ENCODE measurements at places on chromosomes 3 and 15.

GRCh38 chr15:57521503-57521902 lies 70.2 kb upstream of the MYZAP start:
- DNase-seq = no peak

DNA sequence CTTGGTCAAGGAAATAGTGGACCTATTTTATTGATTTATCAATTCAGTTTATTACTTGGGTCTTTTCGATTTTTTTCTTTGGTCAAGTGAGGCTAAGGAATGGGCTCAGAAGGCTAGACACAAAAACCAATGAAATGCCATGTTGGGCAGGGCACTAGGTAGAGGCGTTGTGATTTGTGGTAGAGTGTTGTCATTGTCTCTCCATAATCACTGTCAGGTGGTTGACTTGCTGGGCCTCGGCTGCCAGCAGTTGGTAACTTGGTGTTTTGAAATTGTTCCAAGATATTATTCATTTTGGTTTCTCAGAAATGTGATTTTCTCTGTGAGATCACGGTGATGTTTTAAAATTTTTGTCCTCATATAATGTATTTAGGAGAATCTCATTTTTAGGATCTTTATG lies 173.6 kb downstream of the KLHL25 start:
- no peak for DNase-seq

GRCh38 chr15:51776952-51777569 lies 25.7 kb downstream of the TMOD2 start:
- DNase-seq = peak; percentile 34

DNA sequence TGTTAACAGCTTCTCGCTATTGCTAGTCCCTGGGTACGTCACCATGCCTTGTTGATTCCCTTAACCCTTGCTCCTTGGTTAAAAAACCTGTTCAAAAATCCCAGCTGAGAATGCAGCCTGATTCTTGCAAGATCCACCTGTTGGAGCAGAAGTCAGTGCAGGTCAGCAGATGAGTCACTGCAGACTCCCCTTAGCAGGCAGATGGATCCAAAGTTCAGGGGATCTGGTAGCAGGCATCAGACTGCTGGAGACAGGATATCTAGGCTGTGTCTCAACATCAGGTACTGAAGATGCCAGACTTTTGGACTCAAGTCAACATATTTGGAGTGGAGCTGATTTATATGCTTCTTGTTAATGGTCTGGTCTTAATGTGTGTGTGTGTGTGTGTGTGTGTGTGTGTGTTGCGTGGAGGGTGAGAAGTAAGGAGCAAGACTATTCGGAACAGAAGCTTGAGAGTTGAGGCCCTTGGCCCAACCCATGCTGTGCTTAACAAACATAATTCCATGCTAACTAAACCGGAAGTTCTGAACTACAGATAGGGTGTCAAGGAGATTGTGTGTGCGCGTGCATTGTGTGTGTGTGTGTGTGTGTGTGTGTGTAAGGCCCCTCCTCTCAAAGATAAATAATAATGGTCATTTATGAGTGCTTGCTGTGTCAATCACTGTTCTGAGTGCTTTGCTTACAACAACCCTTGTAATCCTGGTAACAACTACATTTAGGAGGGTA lies 1.0 kb upstream of the C3orf52 start:
- no peak for DNase-seq

DNA sequence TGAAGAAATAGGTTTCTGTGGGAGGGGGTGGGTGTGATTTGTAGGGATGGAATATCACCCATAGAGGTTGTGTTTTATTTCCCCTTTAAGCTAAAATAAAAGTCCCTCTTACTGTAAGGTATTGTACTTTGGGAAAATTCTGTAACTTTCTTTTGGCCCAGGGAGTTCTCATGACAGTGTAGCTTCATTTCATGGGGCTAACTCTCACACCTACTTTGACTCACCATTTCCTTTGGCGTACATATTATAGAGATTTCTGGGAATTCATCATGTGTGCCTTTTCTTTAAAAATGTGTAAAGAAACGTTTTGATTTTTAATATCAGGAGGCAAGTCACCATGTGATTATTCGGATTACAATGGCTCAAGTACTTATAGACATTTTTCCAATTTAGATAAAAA lies 477.7 kb upstream of the CFAP20DC start:
- DNase-seq = no peak

GRCh38 chr15:76776480-76776879 lies 128.7 kb downstream of the SCAPER start:
- no peak for DNase-seq

- DNase-seq = no peak
These were observed 51.8 kb downstream of the SLC12A8 start for GRCh38 chr3:125160606-125161371.

DNA sequence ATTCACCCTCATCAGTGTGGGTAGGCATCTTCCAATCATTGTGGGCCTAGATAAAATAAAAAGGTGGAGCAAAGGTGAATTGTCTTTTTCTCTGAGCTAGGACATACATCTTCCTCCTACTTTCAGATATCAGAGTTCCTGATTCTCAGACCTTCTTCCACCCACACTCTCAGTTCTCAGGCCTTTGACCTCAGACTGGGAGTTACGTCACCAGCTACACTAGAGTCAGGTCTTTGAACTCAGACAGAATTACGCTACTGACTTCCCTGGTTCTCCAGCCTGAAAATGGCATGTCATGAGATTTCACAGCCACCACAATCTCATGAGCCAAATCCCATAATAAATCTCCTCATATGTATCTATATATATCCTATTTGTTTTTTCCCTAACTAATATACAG lies 39.0 kb downstream of the STRIT1 start:
- DNase-seq = no peak

DNA sequence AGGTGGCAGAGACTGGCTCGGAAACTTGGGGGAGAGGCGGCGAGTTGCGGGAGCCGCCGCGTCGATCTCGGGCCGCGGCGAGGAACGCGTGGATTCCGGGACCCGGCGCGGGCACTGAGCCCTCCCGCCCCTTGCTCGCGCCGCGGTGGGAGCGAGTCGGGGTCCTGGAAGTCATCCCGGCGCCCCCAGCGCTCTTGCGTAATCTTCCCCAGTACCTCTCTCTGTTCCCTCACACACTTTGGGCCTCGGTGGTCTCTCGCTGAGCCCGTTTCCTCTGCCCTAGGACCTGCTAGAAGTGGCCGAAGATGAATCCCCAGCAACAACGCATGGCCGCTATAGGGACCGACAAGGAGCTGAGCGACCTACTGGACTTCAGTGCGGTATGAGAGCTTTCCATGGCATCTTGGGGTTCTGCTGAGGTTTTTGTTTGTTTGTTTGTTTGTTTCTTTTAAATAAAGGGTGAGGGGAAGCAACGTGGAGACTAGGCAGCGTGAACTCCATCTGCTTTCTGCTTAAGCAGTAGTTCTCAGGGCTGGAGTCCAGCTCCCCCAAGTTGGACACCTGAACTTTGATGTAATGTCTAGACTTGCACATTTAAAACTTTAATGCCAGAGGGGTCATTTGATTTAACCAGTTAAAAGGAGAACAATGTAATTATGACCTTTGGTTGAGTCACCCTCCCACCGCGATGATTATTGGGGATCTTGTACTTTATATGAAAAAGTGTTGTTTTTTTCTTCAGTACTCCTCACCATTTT lies 1.3 kb downstream of the TCF12 start:
- no peak for DNase-seq

- DNase-seq = no peak
These were observed 10.5 kb upstream of the BUB1B start for GRCh38 chr15:40150163-40150925.

DNA sequence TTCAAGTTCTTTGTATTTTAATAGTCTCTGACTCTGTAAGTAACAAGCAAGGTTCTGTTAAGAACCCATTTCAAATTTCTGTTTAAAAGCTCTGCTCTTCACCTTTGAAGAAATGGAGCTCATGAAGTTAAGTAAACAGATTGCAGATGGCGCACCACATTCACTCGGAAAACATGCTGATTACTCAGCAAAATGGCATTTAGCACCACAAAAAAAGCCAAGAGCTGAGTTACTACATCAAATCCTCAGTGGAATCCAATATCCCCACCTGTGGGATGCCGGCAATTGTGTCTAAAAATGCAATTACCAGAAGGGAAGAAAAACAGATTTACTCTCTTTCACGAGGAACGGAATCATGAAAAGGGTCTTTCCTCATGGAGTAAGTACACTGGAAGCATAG lies 758.0 kb downstream of the NTRK3 start:
- no peak for DNase-seq

GRCh38 chr15:49628379-49628778 lies 7.5 kb downstream of the DTWD1 start:
- DNase-seq = no peak

- DNase-seq = no peak
These were observed 2.3 kb downstream of the SERP1 start for GRCh38 chr3:150544041-150544440.

DNA sequence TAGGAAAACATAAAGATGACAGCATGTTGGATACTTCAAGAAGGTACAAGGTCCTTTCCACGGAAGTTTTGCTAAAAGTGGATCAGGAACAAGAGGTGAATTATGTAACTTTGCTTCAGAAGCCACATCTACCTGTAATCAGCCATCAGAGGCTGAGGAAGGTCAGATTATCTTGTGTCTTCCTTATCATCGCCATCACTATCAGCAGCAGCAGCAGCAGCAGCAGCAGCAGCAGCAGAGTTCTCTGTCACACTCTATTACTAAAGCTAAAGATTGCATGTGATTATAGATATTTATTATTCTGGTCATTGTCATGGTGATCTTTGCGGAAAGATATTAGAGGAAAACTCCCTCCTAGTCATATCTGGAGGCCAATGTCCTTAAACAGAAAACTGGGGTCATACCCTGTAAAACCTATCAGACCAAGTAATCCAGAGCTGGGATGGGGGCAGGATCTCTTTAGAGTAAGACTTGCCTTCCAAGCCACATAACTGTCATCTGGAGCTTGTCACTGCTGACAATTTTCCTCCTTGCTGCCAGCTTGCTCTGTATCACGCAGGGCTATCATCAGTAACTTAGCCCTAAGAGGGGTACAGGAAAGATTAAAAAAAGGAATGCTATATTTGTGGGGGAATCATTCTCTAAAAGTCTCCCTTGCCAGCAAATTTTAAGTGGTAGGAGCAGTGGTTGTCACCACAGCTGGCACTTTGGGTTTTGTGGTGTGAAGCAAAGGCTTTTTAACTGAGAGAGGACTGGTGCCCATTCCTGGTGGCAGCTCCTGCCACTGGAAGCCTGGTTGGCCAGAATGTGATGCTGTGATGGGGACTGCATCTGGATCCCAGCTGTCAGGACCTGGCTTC lies 130.9 kb upstream of the RASGRP1 start:
- no peak for DNase-seq

DNA sequence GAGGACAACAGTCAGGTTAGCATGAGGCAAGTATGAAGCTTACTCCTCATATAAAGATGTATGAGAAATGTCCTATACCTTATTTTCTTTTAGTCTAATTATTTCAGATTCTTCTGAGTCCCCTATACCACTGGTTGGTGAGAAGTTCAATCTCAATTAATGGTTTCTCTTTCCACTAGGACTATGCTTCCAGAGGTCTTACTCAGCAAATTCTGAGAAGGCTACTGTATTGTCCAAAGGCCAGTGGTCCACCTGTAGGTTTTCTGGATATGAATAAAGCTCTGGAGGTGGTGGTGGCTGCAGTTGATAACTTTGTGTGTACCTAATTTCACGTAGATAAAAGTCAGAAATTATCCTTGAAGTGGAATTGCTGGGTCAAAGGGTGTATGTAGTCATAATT lies 149.4 kb downstream of the EPHB1 start:
- DNase-seq = no peak

DNA sequence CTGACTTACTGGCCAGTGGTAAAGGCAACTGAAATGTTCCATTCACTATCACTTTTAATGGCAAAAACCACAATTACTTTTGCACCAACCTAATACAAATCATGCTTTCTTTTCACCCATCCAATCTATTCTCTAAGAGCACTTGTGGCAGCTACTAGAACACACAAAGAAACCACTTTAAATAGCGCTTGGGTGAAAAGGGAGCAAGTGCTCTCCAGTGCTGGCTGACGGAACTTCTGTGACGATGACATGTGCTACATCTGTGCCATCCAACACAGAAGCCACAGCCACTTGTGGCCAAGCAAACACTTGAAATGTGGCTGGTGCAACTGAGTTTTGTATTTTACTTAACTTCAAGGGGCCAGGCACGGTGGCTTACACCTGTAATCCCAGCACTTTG lies 18.9 kb downstream of the SH3BP5 start:
- no peak for DNase-seq

GRCh38 chr3:98026425-98027084 lies 8.6 kb downstream of the GABRR3 start:
- DNase-seq = no peak

- DNase-seq = no peak
These were observed 21.0 kb downstream of the SEC61A1 start for GRCh38 chr3:128073185-128073725.

- no peak for DNase-seq
These were observed 141.2 kb upstream of the SLC7A14 start for GRCh38 chr3:170726976-170727661.

- DNase-seq = no peak
These were observed 29.8 kb downstream of the ACAN start for GRCh38 chr15:88832820-88833730.

DNA sequence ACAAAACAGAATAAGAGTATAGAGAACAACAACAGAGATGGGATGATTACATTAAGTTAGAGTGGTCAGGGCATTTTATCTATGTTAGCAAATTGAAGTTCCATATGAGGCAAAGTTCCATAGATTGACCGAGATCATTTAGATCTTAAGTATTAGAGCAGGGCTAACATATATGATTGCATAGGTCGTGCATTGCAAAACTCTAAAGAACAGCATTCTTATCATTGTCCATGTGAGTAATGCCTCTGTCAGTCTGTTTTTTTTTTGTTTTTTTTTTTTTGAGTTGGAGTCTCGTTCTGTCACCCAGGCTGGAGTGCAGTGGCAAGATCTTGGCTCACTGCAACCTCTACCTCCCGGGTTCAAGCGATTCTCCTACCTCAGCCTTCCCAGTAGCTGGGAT lies 341.7 kb upstream of the KCNH8 start:
- DNase-seq = no peak
